ENCODE measurements at places on chromosomes 4 and X.

- no peaks in the 10 kb centered on the region for H3K27me3 ChIP-seq
- H3K4me1 ChIP-seq: no peaks in the 10 kb centered on the region
- no peak overlapping the region for H3K27ac ChIP-seq
Observed at GRCh38 chrX:138519296-138519695, 192.2 kb downstream of the FGF13 start.

DNA sequence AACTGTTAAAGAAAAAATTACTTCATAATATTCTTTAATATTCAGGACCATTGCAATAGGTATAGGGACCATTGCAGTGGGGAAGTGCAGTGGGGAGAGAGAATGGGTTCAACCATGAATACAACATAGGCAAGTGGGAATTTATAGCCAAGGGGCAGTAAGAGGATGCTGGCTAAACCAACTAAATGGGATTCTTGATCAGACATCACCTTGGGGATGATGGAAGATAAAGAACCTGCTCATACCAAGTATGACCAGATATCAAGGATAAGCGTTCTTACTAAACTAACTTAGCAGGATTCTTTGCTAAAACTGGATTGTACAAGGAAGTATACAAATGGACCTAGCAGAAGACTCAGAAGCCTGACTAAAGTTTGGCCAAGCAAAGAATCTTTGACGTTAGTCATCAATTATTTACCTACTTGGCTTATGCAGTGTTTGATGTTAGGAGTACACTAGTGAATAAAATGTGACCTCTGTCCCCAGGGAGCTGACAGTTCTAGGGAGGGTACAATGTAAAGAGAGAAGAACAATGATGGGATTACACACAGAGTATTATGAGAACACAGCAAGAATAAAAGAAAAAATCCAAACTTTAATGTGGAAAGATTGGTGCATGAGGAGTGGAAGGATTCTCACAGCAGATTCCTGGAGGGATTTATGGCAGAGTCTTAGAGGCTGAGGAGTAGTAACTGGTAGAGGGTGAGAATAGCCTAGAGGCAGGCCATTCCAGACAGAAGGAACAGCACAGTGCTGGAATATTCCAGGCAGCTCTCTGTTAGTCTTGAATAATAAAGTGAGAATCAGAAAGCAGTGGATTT, 54.7 kb upstream of the MYOZ2 start:
- H3K36me3 ChIP-seq: no peaks in the 10 kb centered on the region
- no peak overlapping the region for H3K4me3 ChIP-seq
- no peak overlapping the region for H3K27ac ChIP-seq
- no peaks in the 10 kb centered on the region for H3K4me1 ChIP-seq
- no peaks in the 10 kb centered on the region for H3K27me3 ChIP-seq

GRCh38 chrX:145549496-145549895, 268.1 kb upstream of the SLITRK2 start:
- H3K27ac ChIP-seq: no peak overlapping the region
- no peak overlapping the region for H3K4me3 ChIP-seq
- H3K4me1 ChIP-seq: no peaks in the 10 kb centered on the region

DNA sequence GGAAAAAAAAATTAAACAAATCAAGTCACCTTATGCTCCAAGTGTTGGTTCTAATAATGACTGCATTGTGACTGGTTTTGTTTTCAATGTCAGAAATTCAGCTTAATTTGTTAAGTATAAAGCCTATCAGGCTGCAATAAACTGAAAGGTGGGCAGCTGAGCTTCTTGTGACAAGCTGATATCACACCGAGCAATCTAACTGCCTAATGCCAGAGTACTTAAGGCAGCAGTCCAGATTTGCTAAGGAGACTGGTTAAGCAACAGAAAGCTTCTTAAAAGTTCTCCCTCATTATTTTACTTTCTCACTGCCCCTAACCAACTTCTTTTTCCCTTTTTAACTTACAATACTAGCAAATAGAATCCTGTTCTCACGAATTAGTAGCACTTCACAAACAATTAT, 201.0 kb downstream of the MAB21L2 start:
- H3K36me3 ChIP-seq: peaks cover 3% of the 10 kb centered on the region
- H3K27me3 ChIP-seq: no peaks in the 10 kb centered on the region
- DNase-seq: no peak
- no peak overlapping the region for H3K27ac ChIP-seq

DNA sequence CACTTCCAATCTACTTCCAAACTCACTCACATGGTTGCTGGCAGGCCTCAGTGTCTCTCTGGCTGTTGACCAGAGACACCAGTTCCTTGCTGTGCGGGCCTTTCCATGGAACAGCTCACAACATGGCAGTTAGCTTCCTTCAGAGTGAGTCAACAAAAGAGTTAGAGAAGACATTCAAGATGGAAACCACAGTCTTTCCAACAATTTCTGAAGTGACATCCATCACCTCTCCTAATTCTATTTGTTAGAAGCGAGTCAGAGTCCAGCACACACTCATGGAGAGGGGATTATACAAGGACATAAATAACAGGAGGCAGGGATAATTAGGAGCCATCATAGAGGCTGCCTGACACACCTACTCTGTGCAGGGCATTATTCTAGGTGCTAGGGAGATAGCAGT, 62.5 kb upstream of the TMEM164 start:
- no peaks in the 10 kb centered on the region for H3K27me3 ChIP-seq
- no peak overlapping the region for H3K27ac ChIP-seq
- DNase-seq: no peak
- no peaks in the 10 kb centered on the region for H3K36me3 ChIP-seq

GRCh38 chrX:110132450-110133114, 129.7 kb downstream of the TMEM164 start:
- no peak overlapping the region for H3K4me3 ChIP-seq
- H3K27me3 ChIP-seq: no peaks in the 10 kb centered on the region
- DNase-seq: no peak
- no peak overlapping the region for H3K27ac ChIP-seq
- no peaks in the 10 kb centered on the region for H3K4me1 ChIP-seq

DNA sequence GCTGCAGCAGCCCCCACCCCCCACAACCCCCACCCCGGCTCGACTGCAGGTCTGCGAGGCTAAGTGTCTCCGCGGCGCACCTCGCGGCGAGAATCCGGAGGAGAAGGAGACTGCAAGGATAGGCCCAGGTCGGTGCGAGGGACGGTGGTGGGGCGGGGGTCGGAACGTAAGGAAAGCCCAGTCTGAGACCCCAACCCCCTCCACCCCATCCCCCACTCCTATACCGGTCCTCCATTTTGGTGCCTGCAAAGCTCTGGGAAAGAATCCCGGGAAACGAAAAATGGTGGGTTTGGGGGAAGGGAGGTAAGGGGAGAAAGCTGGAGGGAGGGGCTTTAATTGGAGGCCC, 614 bp downstream of the BEX3 start:
- DNase-seq: no peak
- H3K36me3 ChIP-seq: no peaks in the 10 kb centered on the region
- peak overlapping the region; percentile 68 for H3K4me3 ChIP-seq
- H3K27me3 ChIP-seq: no peaks in the 10 kb centered on the region
- peak overlapping the region; percentile 75 for H3K27ac ChIP-seq

DNA sequence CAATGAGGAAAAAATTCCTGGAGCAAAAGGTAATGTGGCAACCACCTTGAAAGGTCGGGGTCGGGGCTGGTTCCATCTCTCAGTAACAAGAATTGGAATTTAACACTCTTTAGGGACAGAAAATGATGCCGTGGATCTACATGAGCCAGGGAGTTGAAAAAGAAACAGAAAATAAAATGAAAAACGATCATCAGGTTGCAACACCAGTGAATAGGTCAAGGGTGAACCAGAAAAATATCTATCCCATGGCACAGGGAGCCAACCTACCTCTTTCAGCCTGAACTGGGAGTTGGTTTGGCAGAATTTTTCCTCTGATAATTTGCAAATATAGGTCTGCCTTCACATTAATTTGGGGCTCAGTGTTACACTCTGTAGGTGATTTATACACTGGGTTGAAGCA, 93.7 kb downstream of the C4orf33 start:
- no peaks in the 10 kb centered on the region for H3K27me3 ChIP-seq
- H3K4me1 ChIP-seq: no peaks in the 10 kb centered on the region
- H3K36me3 ChIP-seq: no peaks in the 10 kb centered on the region
- DNase-seq: no peak
- H3K27ac ChIP-seq: no peak overlapping the region

DNA sequence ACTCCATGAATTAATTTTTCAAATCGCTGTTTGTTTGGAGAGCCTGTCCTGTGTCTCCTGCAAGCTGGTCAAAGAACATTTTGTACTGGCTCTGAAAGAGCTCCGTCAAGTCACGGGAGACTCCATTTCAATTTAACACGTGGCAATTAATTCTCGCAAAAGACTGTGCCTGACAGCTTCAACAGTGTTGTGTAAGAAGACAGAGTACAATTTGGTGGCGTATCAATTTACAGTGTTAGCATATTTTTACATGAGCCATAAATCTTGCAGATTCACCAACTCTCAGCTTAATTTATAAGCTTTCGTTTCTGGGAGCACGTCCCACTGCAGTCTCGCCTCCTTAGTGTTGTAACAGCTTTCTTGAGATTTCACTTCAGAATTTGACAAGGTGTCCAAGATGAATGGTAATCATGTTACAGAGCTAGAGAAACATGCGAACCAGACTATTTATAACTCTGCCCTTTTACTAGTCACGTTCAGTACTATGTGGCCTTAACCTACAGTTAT, 70.8 kb downstream of the RWDD4 start:
- peak overlapping the region; percentile 74 for H3K27ac ChIP-seq
- peaks cover 20% of the 10 kb centered on the region for H3K4me1 ChIP-seq
- H3K36me3 ChIP-seq: no peaks in the 10 kb centered on the region
- peak overlapping the region; percentile 10 for H3K4me3 ChIP-seq

DNA sequence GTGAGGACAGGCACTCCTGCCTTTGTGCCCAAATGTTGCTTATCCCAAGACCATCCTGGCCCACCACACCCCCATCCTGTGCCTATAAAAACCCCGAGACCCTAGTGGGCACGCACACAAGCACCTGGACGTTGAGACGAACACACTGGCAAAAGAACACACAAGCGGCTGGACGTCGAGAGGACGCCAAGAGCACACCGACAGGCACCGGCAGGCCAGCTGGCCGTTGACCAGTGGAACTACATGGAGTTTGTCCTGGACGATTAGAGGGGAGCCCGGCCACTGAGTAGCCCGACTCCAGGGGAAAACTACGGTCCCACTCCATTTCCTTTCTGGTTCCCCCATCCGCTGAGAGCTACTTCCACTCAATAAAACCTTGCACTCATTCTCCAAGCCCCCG, 301.7 kb downstream of the PCDH10 start:
- H3K4me1 ChIP-seq: no peaks in the 10 kb centered on the region
- H3K27ac ChIP-seq: no peak overlapping the region
- H3K4me3 ChIP-seq: no peak overlapping the region
- no peaks in the 10 kb centered on the region for H3K36me3 ChIP-seq
- DNase-seq: no peak

DNA sequence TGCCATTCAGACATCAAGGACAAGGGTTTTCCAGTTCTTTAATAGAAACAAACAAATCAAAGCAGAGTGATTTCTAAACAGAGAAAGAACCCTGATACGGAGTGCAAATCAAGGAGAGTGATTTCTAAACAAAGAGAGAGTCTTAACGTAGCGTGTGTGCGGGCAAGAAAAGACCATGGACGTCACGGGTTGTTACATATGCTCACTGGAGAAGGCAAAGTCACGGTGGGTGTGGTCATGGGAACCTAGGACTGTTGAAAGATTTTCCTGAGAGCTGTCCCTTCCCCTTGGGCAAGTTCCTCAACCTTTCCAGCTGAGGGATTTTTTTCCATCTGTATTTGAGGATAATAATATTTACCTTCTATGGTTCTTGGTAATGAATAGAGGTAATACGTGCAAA, 95.0 kb upstream of the SLC34A2 start:
- H3K4me3 ChIP-seq: no peak overlapping the region
- H3K36me3 ChIP-seq: no peaks in the 10 kb centered on the region
- DNase-seq: no peak
- H3K4me1 ChIP-seq: no peaks in the 10 kb centered on the region

DNA sequence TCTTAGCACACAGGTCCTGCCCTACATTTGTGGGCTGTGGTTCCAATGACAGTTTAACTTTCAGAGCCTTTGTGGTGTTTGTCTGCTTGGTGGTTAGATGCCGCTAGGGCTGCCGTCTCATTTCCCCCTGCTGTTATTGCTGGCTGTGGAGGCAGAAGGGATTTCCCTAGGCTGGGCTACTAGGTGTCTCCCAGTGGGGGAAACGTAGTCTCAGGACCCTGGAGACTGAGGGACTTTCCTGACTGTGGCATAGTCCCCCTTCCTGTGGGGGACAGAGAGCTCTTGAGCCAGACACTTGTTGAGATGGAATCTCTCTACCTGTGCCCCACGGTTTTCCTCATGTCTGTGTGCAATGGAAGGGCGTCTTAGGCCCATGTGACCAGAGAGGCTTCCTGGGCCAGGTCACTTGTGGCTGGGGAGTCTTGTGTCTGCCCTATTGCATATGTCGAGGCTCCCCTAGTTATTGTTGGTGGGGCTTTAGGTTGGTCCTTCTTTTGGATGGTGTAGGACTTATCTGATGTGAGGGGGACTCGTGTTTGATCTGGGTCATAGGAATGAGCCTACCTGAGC, 68.2 kb downstream of the ARHGAP10 start:
- no peaks in the 10 kb centered on the region for H3K36me3 ChIP-seq
- no peaks in the 10 kb centered on the region for H3K27me3 ChIP-seq
- no peak for DNase-seq

GRCh38 chr4:102543030-102543928, 42.1 kb downstream of the NFKB1 start:
- DNase-seq: no peak
- H3K4me1 ChIP-seq: peaks cover 20% of the 10 kb centered on the region
- H3K27ac ChIP-seq: peak overlapping the region; percentile 60
- no peaks in the 10 kb centered on the region for H3K27me3 ChIP-seq

DNA sequence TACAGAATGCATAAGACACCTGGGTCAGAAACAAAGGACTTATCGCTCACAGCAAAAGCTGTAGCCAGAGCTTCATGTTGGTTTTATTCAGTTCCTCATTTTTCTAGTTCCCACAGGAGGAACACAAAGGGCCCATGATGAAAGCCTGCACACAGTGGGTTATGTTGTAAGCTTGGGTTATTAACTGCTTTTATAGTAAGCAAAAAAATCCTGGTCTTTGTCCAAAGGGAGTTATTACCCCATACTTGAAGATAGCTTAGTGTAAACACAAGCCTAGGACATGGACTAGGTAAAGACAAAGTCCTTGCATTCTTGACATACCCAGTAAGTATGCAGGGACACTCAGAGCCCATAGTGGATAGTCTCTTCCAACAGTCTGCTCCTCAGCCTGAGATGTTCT, 11.7 kb downstream of the BBS12 start:
- H3K27ac ChIP-seq: no peak overlapping the region
- no peak for DNase-seq
- no peak overlapping the region for H3K4me3 ChIP-seq
- no peaks in the 10 kb centered on the region for H3K27me3 ChIP-seq
- no peaks in the 10 kb centered on the region for H3K4me1 ChIP-seq

DNA sequence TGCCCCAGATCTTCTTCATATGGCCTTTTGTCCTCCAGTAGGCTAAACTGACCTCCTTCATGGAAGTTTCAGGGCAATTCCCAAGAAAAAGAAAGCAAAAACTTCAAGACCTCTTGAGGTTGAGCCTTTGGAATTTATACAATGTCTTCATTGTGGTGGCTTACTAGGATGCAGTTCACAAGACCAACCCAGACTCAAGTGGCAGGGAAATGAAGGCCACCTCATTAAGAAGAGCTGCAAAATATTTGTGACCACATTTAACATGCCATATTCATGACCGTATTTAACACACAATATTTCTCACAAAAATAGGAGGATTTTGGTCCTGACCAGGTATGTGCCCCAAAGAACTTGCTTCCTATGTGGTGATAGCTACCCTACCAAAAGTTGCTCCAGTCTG, 605.5 kb upstream of the PITX2 start:
- no peak overlapping the region for H3K4me3 ChIP-seq
- H3K27ac ChIP-seq: no peak overlapping the region
- no peaks in the 10 kb centered on the region for H3K36me3 ChIP-seq
- no peak for DNase-seq
- no peaks in the 10 kb centered on the region for H3K27me3 ChIP-seq

Measured in suprapubic skin (tissue), 4 donors.